Fibroblast of villous mesenchyme (primary cell): ENCODE measurements at places on chromosomes 16 and 17.

DNA sequence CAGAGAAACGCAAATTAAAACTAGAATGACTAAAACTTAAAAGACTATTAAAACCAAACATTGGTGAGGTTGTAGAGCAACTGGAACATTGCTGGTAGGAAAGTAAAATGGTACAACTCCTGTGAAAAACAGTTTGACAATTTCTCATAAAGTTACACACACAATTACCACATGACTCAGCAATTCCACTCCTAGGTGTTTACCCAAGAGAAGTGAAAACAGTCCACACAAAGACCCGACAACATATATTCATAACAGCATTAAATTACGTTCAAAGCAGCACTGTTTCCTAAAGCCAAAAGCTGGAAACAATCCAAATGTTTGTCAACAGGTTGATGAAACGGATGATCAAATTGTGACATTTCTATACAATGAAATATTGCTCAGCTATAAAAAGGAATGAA is 26.5 kb upstream of the ALOX12 start:
- peak; percentile 9 for DNase-seq

GRCh38 chr16:57846078-57846697 is 43.9 kb upstream of the KIFC3 start:
- no peak for DNase-seq

GRCh38 chr17:31095236-31096105 is 694 bp downstream of the NF1 start:
- peak; percentile 54 for DNase-seq

DNA sequence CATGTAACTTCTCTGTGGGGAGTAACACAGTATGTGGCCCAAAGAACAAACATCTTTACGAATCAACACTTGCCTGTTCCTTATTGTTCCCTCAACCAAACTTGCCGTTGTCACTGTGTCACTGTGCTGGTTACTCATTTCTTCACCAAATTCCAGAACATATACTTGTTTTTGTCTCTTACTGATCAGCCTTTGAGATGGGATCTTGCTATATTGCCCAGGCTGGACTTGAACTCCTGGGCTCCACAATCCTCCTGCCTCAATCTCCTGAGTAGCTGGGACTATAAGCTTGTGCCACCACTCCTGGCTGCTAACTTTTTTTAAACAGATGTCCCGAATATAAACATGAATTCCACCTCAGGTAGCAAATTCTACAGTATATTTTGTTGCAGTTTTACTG is 115.1 kb downstream of the PARN start:
- DNase-seq: no peak

DNA sequence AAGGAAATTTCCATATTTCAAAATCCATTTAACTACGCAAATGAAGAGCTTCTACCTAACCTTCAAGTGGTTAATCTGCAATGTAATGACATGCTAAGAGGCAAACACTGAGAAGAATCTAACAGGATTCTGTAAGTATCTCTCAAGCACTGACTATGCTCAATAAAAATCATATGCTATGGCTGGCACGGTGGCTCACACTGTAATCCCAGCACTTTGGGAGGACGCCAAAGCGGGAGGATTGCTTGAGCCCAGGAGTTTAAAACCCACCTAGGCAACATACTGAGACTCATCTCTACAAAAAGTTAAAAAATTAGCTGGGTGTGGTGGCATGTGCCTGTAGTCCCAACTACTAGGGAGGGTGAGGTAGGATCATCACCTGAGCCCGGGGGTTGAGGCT is 32.7 kb downstream of the GNA13 start:
- DNase-seq: no peak

GRCh38 chr17:39627047-39627711 is 427 bp downstream of the PPP1R1B start:
- no peak for DNase-seq

- DNase-seq: no peak
Measured at GRCh38 chr16:77610496-77610895, 111.8 kb upstream of the NUDT7 start.

GRCh38 chr17:603406-604114 is 111.1 kb downstream of the VPS53 start:
- peak; percentile 87 for DNase-seq

DNA sequence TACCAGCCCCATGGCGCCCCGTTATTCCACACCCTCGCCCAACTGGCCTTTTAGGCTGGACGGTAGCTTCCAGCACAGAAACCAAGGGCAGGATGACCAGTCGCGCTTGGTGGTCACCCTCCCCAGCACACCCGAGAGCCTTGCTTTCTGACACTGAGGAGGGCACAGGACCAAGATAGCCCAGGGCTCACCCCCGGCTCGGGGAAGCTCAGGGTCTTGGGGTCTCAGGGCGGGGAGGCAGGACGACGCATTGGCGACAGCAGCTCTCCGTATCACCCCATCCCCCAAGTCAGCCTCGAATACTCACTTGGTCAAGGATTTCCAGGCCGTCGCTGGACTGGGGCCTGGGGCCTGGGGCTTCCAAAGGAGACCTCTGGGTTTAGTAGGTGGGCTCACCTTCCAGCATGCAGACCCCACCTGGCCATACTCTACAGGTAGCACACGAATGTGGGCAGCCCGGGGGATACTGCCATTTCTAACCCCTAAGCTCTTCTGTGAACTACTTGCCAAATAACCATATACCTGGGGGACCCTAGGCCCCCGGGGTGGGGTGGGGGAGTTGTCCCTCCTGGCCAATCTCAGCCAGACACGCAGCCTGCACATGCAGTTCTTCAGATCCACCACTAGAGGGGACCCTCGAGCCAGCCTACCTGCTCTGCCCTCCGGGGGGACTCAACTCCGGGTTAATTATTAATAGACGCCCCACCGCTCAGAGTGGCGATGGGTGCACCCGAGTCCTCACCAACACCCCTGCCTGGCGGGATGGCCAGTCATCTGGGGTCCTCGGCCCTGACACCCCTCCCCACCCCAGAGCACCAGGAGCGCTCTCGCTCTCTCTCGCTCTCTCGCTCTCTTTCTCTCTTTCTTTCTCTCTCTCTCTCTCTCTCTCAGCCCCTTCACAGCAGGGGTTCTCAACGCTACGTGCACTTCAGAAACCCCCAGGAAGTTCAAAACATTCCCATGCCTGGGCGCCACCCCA is 30.0 kb downstream of the TBC1D16 start:
- DNase-seq: no peak

GRCh38 chr16:67170949-67171649 is 761 bp downstream of the NOL3 start:
- no peak for DNase-seq

DNA sequence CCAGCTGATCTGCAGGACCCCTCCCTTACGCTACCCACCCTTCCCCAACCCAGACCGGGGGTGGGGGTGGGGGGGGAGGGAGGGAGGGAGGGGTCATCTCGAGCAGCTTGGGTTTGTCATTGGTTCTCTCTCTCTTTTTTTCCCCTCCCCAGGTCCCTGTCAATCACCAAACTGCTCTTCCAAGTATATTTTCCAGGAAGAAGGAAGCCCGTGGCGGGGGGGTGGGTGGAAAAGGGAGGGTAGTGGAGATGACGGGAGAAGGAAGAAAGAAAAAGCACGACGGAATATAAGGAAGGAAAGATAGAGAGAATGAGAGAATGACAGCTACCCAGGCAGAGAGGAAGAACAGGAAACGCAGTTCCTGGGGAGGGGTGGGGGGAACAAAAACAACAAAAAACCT is 17.9 kb downstream of the SALL1 start:
- DNase-seq: no peak

GRCh38 chr16:85364323-85365040 is 248.6 kb upstream of the GSE1 start:
- no peak for DNase-seq

DNA sequence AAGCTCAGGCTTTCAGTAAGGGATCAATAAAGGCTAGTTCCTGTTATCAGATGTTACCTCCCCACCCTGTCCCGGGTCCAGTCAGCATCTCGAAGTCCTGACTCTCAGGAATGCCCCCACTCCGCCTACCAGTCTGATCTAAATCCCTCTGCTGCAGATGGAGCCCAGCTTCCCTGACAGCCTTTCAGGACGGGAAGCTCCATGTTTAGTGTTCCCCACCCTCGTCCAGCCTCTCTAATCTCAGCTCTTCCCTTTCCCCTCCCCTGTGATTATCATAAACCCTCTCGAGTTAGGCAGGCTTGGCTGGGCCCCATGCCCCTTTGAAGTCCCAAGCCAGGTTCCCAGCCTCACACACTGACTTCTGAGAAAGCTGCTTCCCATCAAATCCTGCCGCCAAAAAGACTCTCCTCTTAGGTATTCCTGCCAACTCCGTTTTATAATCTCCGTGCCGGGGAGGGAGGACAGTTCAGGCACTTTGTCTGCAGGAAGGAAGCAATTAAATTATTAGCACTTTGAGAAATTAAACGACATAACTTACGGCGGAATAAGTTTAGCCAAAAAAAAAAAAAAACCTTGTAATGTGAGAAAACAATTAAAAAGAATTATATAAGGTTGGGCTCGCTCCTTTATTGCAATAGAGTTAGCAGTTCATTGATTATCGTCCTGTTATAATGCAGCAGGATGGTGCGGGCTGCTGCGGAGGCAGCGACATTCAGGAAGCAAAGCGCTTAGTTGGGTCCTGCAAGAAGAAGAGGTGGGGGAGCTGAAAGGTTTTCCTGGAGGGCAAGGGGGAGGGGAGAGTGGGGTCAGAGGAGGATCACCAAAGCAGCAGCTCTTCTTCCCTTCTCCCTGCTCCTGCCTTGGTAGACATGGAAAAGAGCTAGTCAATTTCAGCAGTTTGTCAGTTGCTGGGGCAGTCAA is 16.8 kb upstream of the ETV4 start:
- DNase-seq: no peak

DNA sequence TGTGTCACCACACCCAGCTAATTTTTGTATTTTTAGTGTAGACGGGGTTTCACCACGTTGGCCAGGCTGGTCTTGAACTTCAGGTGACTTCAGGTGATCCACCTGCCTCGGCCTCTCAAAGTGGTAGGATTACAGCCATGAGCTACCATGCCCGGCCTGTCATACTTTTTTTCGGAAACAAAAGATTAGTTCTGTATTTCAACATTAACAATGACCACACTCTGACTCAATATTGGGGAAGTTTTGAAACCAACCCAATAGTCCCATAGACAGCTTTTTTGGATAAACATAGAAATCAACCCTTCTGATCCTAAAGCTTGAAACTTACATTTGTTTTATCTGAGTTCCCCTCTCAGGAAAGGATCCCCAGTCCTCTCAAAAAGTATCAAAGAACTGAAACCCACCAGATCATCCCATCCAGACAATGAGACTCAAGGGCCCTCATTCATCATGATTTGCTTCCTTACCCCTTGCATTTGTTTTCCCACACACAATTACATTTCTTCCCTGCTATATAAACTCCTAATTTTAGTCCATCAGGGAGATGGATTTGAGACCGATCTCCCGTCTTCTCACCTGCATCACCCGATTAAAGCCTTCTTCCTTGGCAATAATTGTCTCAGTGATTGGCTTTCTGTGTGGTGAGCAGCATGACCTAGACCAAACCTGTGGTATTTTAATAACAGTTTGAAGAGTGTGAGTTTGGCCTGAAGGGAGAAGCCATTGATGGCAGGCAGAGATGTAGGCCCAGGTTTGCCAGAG is 7.2 kb upstream of the AGRP start:
- no peak for DNase-seq

- DNase-seq: no peak
Measured at GRCh38 chr17:61058066-61058465, 341.6 kb upstream of the TBX2 start.

- no peak for DNase-seq
Measured at GRCh38 chr16:28042811-28043210, 20.7 kb downstream of the GSG1L start.

DNA sequence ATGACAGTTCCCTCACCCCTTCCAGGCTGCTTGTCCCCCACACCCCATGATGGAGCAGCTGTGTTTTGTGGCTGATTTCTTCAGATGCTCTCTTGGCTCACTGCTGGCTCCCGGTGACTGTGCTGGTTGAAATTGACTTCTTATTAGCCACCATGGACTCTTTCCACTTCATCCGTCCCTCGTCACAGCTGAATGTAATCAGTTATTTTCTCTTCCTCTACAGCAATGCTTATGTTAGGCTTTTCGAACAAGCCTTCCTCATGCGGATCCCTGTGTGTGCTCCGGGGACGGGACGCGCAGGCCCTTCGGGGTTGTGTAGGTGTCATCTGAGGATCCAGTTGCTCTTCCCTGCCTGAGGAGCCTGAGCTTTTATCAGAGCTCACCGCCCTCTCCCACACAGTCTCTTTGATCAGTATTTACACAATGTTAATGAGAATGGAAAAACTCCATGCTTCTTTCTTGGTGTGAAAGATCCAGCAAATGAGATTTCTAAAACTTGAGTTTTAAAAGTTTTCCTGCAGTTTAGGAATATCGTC is 87.5 kb downstream of the RPTOR start:
- DNase-seq: no peak

DNA sequence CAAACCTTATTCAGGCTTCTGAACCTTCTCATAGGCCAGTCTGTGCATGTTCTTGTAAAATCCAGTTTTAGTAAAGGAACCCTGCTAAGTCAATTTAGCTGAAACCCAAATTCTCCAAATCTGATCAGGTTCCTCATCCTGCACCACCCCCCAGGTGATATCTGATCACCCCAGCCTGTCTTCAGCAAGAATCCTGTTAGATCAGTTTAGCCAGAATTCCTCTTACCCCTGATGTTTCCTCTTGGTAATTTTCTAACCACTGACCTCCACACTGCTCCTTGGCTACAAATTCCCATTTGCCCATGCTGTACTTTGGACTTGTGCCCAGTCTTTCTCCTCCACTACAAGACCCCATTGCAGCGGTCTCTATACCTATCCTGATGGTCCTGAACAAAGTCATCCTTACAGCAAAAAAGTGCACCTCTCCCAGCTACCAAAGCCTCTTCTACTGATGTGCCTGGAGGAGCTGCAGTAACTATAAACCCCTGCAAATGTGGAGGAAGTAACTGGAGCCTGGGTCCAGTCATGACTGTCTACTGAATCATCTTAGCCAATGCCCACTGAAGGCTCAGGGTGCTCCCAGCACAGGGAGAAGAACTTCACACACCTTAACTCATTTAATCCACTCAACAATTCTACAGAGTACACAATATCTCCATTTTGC is 23.8 kb downstream of the TEX14 start:
- no peak for DNase-seq

- DNase-seq: no peak
Measured at GRCh38 chr16:55133654-55134053, 190.3 kb upstream of the IRX6 start.

- no peak for DNase-seq
Measured at GRCh38 chr16:68793401-68793857, 49.9 kb upstream of the TANGO6 start.

DNA sequence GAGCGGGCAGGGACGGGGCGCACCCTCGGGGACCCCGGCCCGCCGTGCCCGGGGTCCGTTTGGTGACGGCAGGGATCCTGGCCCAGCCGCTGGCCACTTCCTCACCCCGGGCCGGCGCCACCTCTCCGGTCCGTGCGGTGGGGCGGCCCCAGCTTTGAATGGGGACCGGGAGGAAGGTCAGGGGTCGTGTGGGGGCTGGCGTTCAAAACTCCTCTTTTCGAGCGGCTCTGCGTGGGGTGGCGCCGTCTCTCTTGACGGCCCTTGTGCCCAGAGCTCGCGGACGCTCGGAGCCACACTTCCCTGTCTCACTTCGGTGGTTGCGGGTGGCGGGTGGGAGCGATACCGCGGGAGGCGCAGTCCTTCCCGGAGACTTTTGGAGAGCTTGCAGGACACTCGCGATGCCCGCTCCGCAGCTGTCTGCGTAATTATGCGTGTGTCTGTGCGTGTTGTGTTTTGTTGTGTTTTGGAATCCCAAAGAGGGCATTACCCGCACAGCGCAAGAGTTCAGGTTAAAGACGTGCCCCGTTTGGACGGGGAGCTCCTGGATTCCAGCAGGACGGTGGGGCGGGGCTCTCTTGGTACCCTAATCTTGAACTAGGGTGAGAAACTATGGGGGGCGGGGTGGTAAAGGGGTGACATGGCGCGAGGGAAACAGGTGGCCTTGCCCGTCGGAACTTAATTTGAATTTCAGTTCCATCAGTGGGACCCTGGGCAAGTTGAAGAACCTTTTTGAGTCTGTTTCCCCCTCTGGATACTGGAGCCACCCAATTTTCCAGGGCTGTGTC is 637 bp downstream of the PLCG2 start:
- no peak for DNase-seq
